ENCODE measurements at places on chromosomes 7 and 10.

DNA sequence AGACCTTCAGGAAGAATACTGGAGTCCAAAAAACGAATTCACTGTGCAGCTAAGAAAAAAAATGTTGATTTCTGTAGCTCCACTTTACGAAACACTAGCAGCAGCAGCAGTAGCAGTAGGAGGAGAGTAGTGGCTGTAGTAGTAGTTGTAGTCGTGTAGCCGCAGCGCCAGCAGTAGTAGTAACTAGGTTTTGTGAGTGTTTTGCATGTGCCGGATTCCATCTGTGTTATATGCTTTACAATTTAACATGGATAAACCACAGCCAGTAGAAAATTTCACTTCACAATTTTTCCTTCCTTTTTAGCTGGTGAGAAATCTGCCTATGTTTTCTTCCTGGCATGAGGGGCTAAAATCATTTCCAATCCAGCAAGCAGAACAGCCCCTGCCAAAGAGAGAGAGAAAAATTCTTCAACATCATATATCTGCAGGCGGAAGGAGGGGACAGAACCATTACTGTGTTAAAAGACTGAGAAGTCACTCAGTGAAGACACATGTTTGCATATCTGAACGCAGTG lies 148.4 kb upstream of the C7orf33 start:
- no peak for DNase-seq

- DNase-seq = peak; percentile 100
Measured at GRCh38 chr7:101126651-101127459, at the start of gene SERPINE1. TSS of gene SERPINE1 (plus strand) at chr7:101127104. CDS start at chr7:101128394, 1,290 bp downstream.

DNA sequence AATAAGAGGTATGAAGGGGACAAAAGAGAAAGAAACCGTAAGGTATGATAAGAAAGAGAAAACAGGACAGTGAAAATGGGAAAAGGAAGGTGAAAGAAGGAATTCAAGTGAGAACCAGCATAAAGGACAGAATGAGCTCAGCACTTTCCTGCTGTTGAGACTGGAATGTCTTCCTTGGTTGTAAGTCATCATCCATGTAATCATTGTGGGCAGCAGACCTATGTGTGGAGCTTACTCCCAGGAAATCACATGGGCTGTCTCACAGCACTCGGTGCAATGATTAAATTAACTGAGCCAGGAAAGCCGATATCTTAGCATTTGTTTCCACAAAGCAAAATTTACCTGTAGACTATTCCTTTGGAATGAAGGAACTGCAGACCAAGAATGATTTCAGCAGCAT lies 118.1 kb downstream of the PRKCQ start:
- DNase-seq = no peak

DNA sequence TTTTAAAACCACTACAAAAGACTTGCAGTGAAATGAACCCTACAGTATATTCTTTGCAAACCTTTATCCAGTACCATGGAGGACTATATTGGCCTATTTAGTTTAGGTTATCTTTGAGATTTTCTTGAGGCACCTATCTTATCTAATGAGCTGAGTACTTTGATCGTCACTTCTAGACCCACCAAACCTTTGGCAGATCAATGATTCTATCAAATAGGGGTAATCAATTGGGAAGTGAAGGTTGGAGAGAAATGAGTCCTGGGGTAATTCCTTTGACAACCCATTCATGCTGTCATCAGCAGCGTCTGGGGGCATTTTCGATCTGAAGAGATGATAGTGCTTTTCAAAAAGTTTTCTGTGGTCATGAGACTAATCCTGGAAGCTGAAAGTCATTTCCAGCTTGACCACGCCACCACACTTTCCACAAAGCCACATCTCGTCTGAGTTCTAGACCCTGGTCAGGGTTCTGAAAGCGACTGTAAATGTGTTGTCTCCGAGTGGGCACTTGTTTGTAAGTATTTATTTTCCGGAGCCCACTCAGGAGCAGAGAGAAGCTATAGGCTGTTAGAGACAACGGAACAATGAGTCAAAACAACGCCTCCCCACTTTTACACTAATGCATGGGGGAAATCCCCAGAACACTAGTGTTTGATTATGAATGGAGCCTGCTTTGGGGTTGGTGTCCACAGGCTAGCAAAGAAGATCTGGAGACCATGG lies 4.8 kb downstream of the EGR2 start:
- DNase-seq = no peak

GRCh38 chr10:11602919-11603523 lies 8.4 kb downstream of the USP6NL start:
- peak; percentile 12 for DNase-seq

DNA sequence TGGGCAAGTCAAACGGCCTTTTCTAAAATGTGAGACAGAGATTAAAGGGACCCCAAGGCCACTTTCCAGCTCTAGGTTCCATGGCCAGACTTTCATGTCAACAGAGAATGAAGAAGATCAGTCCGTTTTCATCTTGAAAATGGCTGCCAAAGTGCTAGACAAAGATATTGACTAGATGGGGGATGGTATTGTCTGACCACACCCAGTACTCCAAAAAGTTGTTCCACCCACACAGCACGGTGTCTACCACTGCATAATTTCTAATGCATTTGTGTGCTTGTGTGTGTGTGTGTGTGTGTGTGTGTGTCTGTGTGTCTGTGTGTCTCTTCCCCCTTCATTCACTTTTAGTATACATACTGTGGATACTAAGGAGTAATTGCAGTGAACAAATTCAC lies 1.3 kb downstream of the COL1A2 start:
- DNase-seq = peak; percentile 87

GRCh38 chr7:117630501-117630900 lies 150.7 kb downstream of the CFTR start:
- no peak for DNase-seq

DNA sequence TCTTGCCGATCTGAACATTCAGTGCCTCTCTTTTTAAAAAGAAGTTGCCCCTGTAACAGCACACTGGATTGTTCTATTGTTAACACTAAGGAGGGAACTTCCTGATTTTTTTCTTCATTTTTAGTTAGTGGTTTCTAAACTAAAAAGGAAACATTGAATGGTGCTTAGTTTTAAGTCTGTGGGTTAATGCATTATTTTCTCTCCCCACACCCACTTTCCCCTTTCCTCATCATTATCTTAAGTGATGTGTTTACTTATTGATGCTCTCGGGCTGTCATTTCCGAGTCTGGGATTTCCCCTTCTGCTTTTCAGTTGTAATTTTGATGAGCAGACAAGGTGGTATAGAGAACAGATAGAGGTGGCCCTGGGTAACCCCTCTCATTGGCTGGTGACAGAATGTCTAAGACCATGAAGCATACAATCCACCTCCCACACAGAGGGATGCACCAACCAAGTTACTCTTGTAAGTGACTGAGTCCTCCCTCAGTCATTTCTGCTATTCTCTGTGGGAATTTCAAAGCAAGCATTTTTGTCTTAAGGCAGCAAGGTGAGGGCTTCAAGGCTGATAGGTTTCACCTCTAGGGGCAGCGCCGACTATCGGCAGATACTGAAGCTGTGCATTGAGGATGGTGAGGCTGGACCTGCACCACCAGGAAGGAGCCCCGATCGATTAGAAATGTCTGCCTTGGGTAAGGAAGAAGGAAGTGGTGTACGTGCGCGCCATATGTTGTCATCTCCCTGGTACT lies 49.5 kb downstream of the CHN2 start:
- DNase-seq = no peak

GRCh38 chr10:48274636-48275035 lies at the start of gene FRMPD2:
TSS of gene FRMPD2 (minus strand) at chr10:48274696. CDS start at chr10:48274567, 129 bp downstream.
- no peak for DNase-seq

Data from cardiac fibroblast (primary cell).